ENCODE measurements at places on chromosomes 7 and 10. TPM values are rescaled to one million over a fixed set of nuclear protein-coding genes. Genes with fewer than 3 reads are reported as not detected.

DNA sequence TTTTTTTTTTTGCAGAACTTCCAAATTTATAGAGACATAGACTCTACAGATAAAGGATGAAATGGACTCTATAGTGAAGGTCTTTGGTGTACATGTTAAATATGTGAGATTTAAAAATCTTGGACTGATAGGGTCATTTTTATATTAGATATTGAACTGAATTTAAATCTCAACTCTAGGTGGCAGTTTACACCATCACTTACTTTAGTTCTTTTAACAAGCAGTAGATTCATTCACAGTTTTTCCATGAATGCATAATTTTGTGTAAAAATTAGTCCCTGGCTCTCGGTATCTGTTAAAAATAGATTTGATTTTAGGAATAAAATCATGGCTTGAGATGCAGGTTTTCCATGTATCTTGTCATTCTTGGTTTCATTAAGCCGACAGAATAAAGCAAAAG, 31.1 kb upstream of the SNX13 start:
- peak; percentile 14 for DNase-seq

DNA sequence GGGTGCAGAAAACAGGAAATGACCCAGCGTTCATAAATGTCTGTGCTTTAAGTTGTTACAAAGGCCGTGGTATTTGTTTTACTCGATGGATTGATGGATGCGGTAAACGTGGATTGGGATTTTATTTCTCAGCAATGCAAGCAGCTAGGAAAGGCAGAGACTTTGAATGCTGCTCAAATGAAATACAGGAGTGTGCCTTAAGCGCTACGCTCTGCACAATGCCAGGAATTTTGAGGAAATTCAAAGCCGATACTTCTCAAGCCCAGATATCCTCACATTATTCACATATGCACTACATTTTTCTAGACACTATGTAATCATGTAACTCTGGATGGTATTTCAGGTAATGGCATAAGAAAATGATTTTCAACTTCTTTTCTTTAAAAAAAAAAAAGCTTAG, 514.3 kb upstream of the ADARB2 start:
- no peak for DNase-seq

The METTL27 gene
- 0.12 TPM for total RNA-seq

DNA sequence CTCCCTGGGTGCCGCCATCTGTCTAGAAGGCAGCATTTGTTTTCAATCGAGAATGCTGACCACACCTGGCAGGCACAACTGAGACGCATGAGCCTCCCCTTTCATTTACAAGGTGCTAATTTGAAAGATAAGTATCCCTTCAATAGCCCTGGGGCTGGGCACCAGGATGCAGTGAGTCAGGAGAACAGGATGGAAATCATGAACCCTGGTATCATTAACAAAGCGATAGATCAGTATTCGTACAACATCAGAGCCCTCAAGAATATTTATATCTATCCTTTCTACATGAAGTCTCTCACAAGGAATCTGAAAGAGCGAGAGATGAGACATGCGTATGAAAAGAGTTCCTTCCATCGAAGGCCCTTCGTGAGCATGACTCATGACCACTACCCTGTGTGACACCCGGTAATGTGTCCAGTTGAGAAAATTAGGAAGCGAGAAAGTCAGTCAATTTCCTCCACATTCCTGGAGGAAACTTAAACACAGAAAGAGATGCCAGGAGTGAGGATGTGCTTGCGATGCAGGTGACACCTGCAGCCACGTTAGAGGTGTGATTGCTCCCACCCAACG, 123.1 kb upstream of the PITRM1 start:
- DNase-seq: peak; percentile 40

- no peak for DNase-seq
Measured at GRCh38 chr10:37263304-37263703, 137.9 kb downstream of the ANKRD30A start.

The PAX4 gene
- not detected for total RNA-seq

The IFIT1B gene
- not detected for total RNA-seq

The PRKCQ gene
- total RNA-seq: not detected

Measured in RPMI7951 (cell line).